Activated effector memory CD4-positive, alpha-beta T cell treated with anti-CD3 and anti-CD28 coated beads, Interleukin-2, amount 50 U/mL, for 16 hours (primary cell): ENCODE measurements at places on chromosomes 1 and 21.

DNA sequence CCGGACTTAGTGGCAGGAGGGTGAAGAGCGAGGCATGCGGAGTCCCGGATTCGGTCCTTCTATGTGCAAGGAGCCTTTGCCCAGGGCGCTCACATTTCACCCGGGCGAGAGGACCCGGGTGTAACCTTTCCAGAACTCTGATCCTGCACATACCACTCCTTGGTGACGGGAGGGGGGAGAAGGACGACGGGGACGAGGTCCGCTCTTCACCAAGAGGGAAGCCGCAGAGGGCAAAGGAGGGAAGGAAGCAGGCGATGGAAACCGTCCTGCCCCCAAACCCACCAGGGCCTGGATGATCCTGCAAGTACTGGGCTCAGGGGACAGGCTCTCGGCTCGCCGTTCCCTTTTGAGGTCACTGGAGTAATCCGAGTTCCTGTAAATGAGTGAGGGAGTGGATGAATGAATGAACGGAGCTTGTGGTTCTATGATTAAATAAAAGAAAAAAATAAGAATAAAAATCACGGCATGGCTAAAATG is 993 bp downstream of the SYPL2 start:
- DNase-seq = no peak

DNA sequence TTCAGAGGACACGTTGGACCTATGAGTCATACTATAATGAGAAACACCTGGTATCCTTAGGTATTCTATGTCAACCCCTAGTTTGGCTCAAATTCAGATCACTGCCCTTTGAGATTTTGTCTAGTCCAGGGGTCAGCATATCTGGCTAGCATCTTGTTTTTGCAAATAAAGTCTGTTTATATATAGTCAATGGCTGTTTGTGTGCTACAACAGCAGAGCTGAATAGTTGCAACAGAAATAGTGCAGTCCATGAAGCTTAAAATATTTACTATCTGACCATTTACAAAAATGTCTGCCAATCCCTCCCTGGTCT is 48.5 kb upstream of the EDEM3 start:
- DNase-seq = no peak

- DNase-seq = no peak
Observed at GRCh38 chr21:45461806-45462341, 56.9 kb downstream of the COL18A1 start.

DNA sequence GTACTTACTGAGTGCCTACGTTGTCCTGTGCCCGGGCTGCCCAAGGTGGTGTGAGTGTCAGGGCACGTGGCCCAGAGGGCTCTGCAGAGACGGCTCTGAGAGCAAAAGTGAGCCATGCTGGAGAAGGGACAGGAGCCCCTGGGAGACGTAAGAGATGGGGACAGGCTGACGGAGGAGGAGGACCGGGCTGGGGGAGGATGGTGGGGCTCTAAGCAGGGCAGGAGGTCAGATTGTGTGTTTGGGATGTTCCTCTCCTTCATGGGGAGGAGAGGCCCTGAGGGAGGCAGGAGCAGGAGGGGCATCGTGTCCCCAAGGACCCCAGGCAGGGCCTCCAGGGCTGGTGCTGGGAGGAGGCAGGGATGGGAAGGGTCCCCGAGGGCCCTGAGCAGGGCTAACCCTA is 158.9 kb downstream of the PCBP3 start:
- no peak for DNase-seq

DNA sequence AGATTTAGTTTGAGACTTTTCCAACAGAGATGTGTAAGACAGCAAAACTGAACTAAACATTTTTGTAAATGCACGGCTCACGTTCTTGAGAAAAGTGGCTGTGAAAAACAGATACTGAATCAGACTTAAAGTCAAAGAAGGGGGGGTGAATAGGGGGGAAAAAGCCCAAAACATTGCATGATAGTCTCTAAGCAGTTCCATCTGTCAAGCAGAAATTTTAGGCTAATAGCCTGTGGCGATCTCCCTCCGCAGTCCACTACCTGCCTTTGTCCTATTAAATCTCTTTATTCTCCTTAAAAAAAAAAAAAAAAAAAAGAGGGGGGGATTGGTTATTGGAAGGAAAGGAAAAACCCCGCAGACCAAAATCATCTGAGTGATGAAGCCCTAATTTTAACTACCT is 217.6 kb upstream of the NFIA start:
- no peak for DNase-seq

DNA sequence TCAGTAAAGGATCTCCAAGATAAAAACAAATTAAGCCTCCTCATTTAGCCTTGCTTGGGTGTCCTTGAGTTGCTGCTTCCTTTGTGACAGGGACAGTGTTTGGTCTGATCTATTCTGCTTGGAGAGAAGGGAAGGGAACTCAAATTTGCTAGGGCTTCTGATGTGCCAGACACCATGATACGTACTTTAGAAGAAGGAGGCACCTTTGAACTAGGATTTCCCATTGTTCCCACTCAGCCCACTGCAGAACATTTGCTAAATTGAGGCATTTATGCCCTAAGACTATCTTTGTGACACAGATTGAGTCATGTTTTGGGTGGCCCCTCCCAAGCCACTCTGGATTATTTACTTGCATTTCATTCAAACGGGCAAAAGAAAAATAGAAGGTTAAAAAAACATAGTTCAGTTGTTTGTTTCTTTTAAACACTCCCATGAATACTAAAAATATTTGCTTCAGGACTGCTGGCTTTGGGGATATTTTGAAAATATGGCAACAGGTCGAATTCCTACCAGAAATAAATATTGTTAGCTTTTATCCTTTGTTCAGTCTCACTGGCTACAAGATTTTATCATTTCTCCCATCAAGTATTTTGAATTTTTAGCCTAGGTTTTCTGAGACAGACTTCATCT is 81.9 kb upstream of the WLS start:
- DNase-seq = no peak

DNA sequence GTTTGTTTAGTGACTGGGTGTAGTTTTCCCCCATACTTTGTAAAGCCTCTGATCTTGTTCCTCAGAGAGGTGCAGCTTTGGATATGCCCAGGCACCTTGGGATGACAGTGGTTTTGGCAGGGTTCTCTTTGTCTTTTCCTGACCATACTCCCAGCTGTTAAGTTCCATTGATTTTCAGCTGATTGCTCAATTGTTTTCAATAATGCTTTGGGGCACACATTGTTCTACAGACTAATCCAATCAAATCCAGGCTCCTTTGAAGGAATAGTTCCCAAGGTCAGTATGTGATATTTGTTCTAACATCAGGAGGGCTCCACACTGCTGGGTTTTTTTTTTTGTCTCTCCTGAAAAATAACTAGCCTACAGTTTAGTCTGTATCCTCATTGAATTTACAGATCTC is 24.8 kb downstream of the PPP2R5A start:
- no peak for DNase-seq

- peak; percentile 49 for DNase-seq
Observed at GRCh38 chr1:25815208-25816111, 4.3 kb upstream of the MTFR1L start.

GRCh38 chr1:7407980-7408770 is 362.9 kb upstream of the VAMP3 start:
- peak; percentile 51 for DNase-seq

DNA sequence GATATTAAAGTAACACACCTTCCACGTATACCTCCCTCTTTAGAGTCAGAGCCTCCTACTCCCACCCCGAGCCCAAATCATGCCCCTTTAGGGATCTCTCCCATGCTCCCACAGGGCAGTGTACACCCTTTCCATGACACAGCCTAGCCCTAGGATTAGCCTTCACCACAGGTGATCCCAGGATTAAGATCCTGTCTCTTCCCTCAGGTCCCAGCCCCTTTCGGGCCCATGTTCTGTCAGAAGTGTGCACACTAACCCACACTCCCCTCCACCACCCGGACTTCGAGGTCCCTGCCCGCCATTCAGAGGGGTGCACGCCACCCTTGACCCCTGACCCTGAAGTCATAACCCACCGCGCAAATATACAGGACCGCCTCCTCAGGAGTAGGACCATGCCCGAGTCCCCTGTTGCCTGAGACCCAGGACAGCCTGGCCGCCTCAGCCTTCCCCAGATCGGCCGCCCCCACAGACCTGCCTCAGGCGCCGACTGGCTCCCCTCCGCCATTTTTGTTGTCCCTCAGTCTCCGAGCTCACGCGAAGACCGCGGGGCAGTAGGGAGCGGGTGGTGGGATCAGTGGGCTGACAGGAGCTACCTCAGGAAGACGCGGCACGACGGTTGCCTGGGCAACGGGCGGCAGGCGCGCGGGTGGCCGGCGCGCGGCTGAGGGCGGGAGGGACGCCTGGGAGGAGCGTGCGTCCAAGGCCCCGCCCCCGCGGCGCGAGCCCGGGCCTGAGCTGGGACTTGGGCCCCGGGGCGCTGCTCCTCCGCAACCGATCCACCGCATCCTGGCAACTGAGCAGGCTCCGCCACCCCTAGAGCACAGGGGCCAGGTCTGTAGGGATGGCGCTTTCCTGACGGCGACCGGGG is at the start of gene AGBL4:
AGBL4 (minus strand) TSS at position 663 of the 868 bp plus-strand sequence.
- DNase-seq = no peak

DNA sequence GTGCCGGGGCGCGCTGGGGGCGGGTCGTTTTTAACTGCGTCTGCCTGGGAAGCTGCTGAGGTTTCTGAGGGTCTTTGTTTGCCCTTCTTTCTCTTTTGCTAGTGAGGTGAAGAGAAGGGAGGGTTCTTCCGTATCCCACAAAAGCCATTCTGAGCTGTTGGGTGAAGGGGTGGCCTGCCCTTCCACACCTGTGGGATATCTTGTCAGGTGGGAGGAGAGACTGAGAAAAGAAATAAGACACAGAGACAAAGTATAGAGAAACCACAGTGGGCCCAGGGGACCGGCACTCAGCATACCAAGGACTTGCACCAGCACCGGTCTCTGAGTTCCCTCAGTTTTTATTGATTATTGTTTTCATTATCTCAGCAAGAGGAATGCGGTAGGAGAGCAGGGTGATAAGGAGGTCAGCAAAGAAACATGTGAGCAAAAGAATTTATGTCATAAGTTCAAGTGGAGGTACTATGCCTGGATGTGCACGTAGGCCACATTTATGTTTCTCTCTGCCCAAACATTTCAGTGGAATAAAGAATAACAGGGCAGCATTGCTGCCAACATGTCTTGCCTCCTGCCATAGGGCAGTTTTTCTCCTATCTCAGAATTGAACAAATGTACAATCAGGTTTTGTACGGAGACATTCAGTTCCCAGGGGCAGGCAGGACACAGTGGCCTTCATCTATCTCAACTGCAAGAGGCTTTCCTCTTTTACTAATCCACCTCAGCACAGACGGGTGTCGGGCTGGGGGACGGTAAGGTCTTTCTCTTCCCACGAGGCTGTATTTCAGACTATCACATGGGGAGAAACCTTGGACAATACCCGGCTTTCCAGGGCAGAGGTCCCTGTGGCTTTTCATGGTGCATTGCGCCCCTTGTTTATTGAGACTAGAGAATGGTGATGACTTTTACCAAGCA is 972 bp downstream of the PGBD2 start:
- no peak for DNase-seq

GRCh38 chr1:38534473-38534823 is 325.1 kb downstream of the RRAGC start:
- DNase-seq = no peak

- no peak for DNase-seq
Observed at GRCh38 chr1:162578071-162578700, 16.7 kb downstream of the UAP1 start.

- DNase-seq = no peak
Observed at GRCh38 chr1:186404454-186405051, 28.9 kb downstream of the ODR4 start.

DNA sequence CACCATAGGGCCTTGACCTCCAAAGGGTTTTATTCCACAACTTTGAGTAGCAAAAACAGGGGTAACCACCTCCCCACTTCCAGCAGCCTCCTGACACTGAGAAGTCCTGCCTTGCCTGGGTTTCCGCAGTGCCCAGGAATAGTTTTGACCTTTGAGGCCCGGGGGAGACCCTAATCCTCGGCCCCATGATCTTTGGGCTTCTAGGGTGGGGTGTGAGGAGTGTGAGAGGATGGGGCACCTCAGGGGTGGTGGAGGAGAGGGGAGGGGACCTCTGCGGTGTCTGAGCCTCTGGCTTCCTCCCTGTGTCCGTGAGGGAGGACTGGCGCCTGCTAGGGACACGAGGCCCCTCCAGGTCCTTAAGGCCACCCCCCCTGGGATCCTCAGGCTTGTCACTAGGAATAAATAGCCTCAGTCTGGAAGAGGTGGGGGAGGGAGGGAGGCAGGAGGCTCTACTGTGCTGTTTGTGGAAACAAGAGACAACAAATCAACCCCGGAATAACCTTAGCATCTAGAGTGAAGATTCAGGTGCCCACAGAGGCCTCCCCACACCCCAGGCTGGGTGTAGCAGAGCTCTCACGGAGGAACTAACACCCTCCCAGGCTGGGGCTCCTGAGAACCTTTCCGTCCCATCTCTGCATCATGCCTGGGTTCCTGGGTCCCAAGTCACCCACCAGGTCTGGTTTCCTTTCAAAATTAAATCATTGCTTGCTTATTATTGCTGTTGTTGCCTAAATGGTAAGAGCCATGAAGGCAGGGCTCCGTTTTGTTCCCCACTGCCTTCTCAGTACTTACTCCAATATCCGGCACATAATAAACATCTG is 904 bp upstream of the FHL3 start:
- no peak for DNase-seq

DNA sequence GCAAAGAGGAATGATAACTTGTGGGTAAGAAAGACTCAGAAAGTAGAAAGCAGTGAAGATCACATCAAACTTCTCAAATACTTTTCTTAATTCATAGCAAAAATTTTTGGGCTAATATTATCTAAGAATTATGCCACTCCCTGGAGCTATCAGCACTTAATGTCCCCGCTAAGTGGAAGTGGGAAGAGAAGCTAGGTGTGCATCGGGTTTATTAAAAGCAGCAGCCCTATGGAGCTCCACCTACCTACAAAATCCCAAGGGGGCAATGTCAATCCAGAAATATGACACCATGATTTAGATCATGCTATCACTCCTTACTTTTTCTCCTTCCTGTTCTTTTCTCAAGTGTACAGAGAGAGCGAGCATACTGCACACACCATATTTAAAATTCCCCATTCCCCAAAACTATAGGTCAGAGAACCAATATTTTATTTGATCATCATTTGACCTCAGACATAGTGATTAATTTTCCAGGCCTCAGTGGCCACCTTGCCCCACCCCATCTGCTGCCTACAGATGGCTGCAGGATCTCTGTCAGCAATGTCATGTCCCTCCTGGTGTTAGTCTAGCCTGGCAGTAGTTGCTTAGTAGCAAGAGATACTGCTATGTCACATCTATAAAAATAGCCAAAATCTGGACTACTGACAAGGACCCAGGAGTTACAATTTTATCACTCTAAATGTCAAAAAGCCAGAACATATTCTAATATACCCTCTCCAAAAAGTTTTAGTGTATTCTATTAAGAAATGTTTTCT is 66.6 kb downstream of the MAP3K21 start:
- DNase-seq = no peak

DNA sequence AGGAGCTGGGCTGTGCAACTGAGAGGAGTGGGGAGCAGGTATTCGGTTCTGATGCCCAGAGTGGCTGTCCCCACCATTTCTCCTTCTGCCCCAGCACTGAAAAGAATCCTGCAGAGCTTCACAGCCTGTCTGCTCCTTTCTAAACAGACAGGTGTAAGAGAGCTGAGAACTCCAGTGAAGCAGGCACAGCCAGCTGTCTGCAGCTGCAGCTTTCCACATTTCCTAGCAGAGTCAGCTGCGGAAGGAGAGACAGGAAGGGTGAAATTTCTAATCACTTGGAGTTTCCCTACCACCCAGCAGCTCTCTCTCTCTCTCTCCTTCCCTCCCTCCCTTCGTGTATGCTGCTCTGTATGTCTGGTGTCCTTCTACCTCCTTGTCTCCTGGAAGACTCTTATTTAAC is 40.5 kb upstream of the GJB5 start:
- DNase-seq = no peak
